ENCODE measurements at places on chromosomes 5 and 9.
A peak's percentile ranks its signal among the peaks of the same experiment; 100 is the strongest.

DNA sequence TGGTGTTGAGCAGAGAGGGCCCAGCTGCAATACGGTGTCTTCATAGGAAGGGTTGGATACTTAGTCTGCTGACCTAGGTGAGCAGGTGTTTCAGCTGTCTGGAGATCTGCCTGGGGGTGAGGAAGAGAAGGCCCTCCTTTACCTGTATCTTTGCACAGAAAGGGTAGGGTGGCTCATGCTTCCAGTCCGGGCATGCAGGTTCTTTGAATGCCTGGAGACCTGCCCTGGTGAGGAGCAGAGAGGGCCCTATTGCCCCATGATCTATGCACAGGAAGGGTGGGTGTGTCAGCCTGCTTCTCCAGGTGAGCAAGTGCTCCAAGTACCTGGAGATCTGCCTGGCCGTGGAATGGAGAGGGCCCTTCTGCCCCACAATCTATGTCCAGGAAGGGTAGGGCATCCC is 63.0 kb downstream of the FER start:
- peak; percentile 28 for DNase-seq

GRCh38 chr5:75028090-75028489 is 24.3 kb downstream of the GCNT4 start:
- no peak for DNase-seq

- no peak for DNase-seq
Observed at GRCh38 chr9:91172329-91172728, 189.4 kb downstream of the AUH start.

DNA sequence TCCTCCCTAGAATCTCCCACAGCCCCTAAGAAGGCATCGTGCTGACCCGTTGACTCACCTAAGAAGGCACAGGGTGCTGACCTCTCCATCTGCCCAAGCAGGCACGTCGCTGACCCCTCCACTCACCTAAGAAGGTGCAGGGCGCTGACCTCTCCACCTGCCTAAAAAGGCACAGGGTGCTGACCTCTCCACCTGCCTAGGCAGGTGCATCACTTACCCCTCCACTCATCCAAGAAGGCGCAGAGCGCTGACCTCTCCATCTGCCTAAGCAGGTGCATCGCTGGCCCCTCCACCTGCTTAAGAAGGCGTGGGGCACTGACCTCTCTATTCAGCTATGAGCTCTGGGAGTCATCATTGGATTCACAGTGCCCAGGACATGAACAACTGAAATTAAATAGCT is 54.4 kb upstream of the FCN1 start:
- DNase-seq = no peak

- DNase-seq = no peak
Observed at GRCh38 chr9:120536949-120537640, 42.9 kb downstream of the CDK5RAP2 start.

DNA sequence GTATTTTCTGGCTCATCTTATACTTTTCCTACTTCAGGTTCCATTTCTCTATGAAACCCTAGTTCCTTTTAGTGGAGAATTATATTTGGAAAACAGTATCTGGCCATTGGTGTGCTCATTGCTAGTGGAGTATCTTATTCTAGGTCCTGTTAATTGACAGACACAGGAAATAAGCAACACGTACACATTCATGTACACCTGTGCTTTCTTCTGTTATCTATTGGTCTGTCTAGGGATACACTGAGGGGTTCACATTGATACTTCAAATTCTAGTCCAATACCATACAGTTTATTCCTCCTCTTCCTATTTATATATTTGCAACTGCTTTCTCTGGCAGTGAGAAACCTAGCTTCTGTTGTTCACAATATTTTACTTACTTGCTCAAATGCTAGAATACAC is 110.2 kb downstream of the FER start:
- no peak for DNase-seq

DNA sequence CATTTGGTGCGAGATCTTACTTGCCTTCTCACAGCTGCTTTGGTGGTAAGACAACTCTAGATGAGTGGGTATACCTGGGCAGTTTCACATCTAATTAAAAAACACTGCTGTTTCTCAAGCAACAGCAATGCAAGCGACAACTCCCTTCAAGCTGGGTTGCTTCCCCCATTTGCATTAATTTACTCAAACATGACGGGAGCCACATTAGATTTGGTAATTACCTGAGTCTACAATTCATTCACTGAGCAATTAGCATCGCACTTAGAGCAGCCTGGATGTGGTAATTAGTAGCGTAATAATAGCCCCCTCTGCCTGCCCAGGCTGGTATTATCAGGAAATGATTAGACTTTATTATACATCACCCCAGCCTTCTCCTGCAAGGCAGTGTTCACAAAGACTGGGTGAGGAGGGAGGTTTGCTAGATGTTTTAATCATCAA is 73.4 kb downstream of the FBXO38 start:
- DNase-seq = no peak

GRCh38 chr9:76985581-76985980 is 33.9 kb upstream of the FOXB2 start:
- DNase-seq = no peak

DNA sequence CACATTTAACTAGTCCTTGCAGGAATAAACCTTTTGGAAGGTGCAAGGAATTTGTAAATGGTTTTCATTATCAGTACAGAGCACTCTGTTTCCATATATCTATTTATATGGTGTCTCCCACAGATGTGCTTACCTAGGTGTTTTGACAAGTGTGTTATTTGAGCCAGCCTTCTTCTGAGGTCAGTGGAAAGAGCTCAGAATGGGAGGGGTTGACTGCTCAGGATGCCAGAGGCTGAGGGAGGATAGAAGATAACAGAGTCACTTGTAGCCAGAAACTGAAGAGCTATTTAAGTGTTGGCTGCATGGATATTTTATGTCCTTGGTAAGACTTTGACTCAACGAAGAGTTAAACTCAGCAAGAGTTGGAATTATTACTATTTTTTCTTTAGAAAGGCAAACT is 5.0 kb downstream of the CMYA5 start:
- DNase-seq = no peak
